ENCODE measurements at places on chromosomes 16 and 17.

GRCh38 chr17:82242977-82243647 lies 14.3 kb downstream of the SLC16A3 start:
- H3K27me3 ChIP-seq, result no peaks in the 10 kb centered on the region
- no peak for DNase-seq
- H3K36me3 ChIP-seq, result peaks cover 97% of the 10 kb centered on the region
- H3K4me3 ChIP-seq, result no peak overlapping the region
- H3K27ac ChIP-seq, result no peak overlapping the region

DNA sequence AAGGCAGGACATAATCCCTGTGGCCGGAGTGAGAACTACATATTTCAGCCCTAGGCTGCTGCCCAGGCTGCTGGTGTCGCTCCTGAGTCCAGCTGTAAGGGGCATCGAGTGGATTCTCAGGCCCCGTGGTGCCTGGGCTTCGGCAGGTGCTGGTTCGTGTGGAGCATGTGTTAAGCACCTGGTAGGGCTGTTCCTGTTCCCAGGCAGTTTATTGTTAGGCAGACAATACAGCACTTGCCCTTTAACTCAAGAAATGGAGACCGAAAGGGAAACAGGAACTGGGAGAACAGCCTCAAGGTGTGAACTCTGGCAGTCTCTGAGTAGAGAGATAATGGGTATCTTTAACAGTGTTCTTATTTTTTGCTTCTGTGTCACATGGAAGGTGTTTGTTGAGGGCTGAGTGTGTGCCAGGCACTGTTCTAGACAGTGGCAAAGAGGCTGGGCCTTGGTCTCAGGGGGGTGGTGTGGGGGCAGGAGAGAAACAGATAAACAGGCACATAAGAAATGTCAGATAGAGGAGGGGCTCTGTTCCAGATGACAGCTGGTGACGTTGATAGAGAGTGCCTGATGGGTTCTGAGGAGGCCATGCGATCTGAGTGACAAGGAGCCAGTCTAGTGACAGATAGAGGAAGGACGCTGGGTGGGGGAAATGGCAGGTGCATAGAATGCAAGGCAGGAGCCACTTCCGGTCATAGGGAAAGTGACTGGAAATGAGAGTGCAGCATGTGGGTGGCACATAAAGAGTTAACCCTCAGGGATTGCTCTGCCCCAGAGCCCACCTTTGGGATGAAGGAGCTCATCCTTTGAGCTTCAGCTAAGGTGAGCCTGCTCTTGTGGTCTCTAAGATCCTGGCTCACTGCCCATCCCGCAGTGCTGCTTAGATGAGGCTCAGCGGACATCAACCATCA lies 33.8 kb downstream of the EPN2 start:
- peaks cover 3% of the 10 kb centered on the region for H3K36me3 ChIP-seq
- no peak overlapping the region for H3K27ac ChIP-seq
- DNase-seq, result no peak
- no peaks in the 10 kb centered on the region for H3K27me3 ChIP-seq
- peaks cover 10% of the 10 kb centered on the region for H3K4me1 ChIP-seq
- H3K4me3 ChIP-seq, result no peak overlapping the region

- no peak overlapping the region for H3K4me3 ChIP-seq
- no peaks in the 10 kb centered on the region for H3K36me3 ChIP-seq
- no peak overlapping the region for H3K27ac ChIP-seq
- DNase-seq, result no peak
- no peaks in the 10 kb centered on the region for H3K27me3 ChIP-seq
- peaks cover 22% of the 10 kb centered on the region for H3K4me1 ChIP-seq
These were observed 5.1 kb upstream of the TRIM25 start for GRCh38 chr17:56918916-56919315.

DNA sequence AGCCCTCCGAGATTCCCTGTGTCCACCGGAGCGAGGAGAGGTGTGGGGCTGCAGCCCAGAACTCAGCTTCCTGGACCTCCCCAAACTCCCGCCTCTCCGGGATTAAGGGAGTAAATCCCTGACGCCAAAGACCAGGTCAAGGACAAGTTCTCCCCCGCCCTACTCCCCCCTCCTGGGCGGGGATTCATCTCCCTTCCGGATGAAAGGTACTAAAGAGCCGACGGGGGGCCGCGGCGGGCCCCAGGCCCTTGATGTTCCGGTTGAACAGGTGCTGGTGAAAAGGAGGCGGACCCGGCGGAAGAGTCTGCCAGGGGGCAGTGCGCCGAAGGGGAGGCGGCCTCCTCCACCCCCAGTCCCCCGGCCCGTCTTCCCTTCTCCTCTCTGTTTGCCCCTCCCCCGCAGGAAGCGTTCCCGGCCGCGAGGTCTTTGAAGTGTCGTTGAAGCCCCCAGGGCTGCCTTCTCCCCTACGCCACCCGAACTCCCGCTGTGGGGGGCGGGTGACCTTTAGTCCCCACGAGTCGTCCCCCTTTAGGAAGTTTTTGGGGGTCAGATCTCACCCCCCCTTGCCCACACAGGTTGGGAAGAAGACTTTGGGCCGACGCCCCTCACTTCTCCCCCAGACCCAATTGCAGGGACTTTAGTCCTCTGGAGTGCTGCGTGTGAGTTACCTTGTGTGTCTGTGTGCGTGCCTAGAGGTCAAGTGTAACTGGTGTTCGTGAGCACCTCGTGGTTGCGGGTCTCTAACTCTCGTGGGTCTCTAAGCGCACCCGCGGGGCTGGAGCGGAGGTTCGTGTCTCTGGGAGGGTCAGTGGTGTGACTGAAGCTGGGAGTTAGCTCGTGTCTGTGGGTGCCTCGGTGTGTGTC lies 1.1 kb upstream of the MLLT6 start:
- H3K4me3 ChIP-seq, result peak overlapping the region; percentile 84
- peaks cover 39% of the 10 kb centered on the region for H3K4me1 ChIP-seq
- H3K36me3 ChIP-seq, result peaks cover 5% of the 10 kb centered on the region
- peak overlapping the region; percentile 88 for H3K27ac ChIP-seq
- H3K27me3 ChIP-seq, result no peaks in the 10 kb centered on the region

- no peaks in the 10 kb centered on the region for H3K36me3 ChIP-seq
- H3K27me3 ChIP-seq, result no peaks in the 10 kb centered on the region
- no peak overlapping the region for H3K27ac ChIP-seq
- DNase-seq, result no peak
These were observed 312.5 kb downstream of the MAF start for GRCh38 chr16:79288066-79288465.

GRCh38 chr17:76631821-76632565 lies 11.6 kb downstream of the ST6GALNAC1 start:
- no peaks in the 10 kb centered on the region for H3K27me3 ChIP-seq
- H3K4me3 ChIP-seq, result no peak overlapping the region
- no peaks in the 10 kb centered on the region for H3K36me3 ChIP-seq
- H3K27ac ChIP-seq, result no peak overlapping the region
- no peak for DNase-seq

DNA sequence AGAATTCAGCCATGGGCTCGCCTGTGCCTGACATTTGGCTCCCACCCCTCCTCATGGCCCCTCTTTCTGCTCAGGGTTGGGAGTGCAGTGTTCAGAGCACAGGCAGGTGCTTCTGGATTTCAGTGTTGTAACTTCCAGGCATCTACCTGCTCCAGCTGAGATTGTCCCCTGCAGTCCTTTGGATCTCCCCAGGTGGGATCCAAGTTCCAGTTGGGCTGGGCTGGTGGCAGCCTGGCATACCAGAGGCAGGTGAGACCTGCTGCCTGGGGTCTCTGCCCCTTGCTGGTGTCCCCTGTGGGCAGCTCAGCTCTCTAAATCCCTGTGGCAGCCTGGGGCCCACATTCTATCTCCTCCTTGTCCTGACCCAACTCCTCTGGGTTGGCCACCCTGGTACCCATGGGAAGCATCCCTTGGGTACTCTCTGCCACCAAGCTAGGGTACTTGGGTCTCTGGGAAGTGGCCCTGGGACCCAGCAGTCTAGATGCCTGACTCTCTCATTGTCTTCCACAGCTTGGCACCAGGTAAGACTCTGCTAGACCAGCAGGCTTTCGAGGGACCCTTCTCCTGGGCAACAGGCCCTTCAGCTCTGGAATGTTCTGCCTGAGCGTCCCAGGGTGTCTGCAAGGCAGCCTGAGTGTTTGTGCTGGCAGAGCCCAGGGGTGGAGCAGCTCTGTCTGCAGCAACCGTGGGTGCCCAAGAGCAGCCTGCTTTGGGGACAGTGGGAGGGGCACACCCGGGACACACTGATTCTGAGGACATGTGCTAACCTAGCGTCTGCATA lies 42.5 kb downstream of the DNAH17 start:
- DNase-seq, result no peak
- no peaks in the 10 kb centered on the region for H3K27me3 ChIP-seq
- no peaks in the 10 kb centered on the region for H3K36me3 ChIP-seq
- H3K4me1 ChIP-seq, result peaks cover 6% of the 10 kb centered on the region
- no peak overlapping the region for H3K27ac ChIP-seq

DNA sequence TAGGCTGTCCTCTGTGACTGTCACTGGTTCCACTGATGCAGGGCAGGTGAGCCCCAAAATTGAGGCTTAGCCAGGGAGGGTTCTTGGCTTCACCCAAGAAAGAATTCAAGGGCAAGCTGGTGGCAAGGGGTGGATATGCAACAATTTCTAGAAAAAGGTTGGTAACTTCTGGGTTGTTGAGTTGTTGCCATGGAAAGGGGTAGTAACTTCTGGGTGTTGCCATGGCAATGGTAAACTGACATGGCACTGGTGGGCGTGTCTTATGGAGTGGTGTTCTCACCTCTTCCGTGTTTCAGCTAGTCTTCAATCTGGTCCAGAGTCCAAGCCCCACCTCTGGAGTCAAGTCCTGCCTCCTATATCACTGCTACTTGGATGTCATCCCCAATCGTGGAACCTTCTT lies 9.5 kb upstream of the GUCY2D start:
- no peak overlapping the region for H3K27ac ChIP-seq
- DNase-seq, result peak; percentile 21
- H3K4me3 ChIP-seq, result no peak overlapping the region
- peaks cover 23% of the 10 kb centered on the region for H3K27me3 ChIP-seq

GRCh38 chr16:73047536-73048291 lies at the start of gene ZFHX3:
Gene ZFHX3 (minus strand): TSS chr16:73048128. CDS start chr16:72960145, 87,983 bp downstream.
- H3K27ac ChIP-seq, result peak within 1 kb of the TSS; percentile 87
- H3K4me1 ChIP-seq, result peaks cover 68% of the 10 kb centered on the region
- peak within 1 kb of the TSS; percentile 73 for H3K4me3 ChIP-seq
- no peaks in the 10 kb centered on the region for H3K27me3 ChIP-seq
- H3K36me3 ChIP-seq, result no peaks in the 10 kb centered on the region

DNA sequence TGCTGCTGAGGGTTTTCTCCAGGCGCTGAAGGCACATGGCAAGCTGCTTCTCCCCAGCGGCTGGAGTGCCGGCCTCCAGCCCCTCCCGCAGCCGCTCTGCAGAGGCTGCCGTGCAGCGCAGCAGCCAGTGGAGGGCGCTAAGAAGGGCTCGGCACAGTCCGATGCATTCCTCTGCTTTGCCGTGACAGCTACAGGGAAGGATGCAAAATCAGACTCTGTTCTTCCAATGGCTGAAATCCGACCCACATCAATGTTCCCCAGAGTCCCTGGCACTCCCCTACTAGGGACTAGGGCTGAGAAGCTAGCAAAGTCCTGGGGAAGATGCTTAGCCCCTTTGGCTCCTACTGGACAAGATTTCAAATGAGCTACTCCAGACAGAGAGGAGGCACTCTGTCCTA lies 19.0 kb downstream of the MED24 start:
- no peak for DNase-seq
- no peak overlapping the region for H3K27ac ChIP-seq
- peaks cover 52% of the 10 kb centered on the region for H3K36me3 ChIP-seq
- no peaks in the 10 kb centered on the region for H3K27me3 ChIP-seq

- H3K4me1 ChIP-seq, result peaks cover 13% of the 10 kb centered on the region
- H3K36me3 ChIP-seq, result no peaks in the 10 kb centered on the region
- H3K27me3 ChIP-seq, result no peaks in the 10 kb centered on the region
- DNase-seq, result no peak
- H3K4me3 ChIP-seq, result no peak overlapping the region
These were observed 20.8 kb upstream of the DNAH17 start for GRCh38 chr17:78598013-78598471.

GRCh38 chr16:85231959-85232358 lies 119.7 kb upstream of the CIBAR2 start:
- no peak overlapping the region for H3K4me3 ChIP-seq
- no peaks in the 10 kb centered on the region for H3K27me3 ChIP-seq
- H3K4me1 ChIP-seq, result peaks cover 70% of the 10 kb centered on the region

GRCh38 chr17:76678330-76678729 lies 32.4 kb downstream of the MXRA7 start:
- no peak overlapping the region for H3K27ac ChIP-seq
- peaks cover 47% of the 10 kb centered on the region for H3K4me1 ChIP-seq
- H3K4me3 ChIP-seq, result no peak overlapping the region
- peaks cover 82% of the 10 kb centered on the region for H3K36me3 ChIP-seq

GRCh38 chr16:85424260-85425073 lies 188.7 kb upstream of the GSE1 start:
- no peak overlapping the region for H3K27ac ChIP-seq
- H3K4me3 ChIP-seq, result no peak overlapping the region
- H3K4me1 ChIP-seq, result peaks cover 5% of the 10 kb centered on the region
- no peaks in the 10 kb centered on the region for H3K27me3 ChIP-seq
- no peak for DNase-seq

DNA sequence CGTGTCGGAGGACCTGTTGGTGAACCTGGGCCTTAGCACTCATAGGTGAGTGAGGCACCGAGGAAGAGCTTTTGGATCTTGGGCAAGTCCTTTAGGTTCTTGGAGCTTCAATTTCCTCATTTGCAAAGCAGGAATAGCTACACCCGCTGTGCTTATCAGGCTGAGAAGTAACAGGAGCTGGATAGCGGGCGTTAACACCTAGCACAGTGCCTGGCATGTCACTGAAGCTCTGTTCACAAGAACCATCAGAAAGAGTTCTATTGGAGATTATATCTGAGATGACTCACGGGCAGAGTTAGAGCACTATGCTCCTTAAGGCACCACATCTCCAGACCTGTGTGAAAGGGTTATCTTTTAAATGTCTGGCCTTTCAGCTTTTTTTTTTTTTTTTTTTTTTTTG lies 12.8 kb downstream of the MEOX1 start:
- H3K27me3 ChIP-seq, result 0 out of 2 replicates have a peak, but pooled peaks cover 2% of the 10 kb centered on the region
- no peak overlapping the region for H3K4me3 ChIP-seq
- no peaks in the 10 kb centered on the region for H3K36me3 ChIP-seq
- H3K27ac ChIP-seq, result no peak overlapping the region
- no peaks in the 10 kb centered on the region for H3K4me1 ChIP-seq

- 0 out of 2 replicates have a peak, but pooled peaks cover 8% of the 10 kb centered on the region for H3K36me3 ChIP-seq
- no peaks in the 10 kb centered on the region for H3K27me3 ChIP-seq
- H3K4me1 ChIP-seq, result peaks cover 66% of the 10 kb centered on the region
- no peak overlapping the region for H3K4me3 ChIP-seq
These were observed 76.6 kb downstream of the CMIP start for GRCh38 chr16:81521141-81521626.

DNA sequence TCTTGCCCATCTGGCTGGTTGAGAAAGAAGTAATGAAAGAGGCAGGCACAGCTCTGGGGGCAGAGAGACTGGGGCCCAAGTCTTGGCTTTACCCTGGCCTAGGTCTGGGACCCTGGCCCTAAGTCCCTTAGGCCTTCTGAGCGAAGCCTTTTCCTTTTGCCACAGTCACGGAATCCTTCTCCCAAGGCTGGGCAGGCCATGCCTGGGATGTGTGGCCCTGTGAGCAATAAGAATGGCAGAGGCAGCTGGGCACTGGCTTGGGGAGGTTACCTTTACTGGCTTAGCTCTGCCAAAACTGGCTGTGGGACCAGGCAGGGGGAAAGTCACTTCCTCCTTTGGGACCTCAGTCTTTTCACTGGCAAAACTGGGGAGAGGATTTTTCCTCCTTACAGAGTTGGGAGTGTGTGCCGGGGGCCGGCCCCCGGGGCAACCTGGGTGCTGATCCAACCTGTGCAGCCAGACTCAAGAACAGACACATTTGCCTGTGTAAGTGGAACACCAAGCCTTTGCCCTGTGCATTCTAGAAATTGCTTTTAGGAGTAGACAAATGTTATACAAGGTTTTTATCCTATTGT lies 12.9 kb downstream of the FOXF1 start:
- peaks cover 22% of the 10 kb centered on the region for H3K4me1 ChIP-seq
- no peak overlapping the region for H3K27ac ChIP-seq
- H3K36me3 ChIP-seq, result peaks cover 17% of the 10 kb centered on the region
- no peak overlapping the region for H3K4me3 ChIP-seq

All from SJSA1 (cell line).